ENCODE measurements at places on chromosomes 4 and X. TPM values are rescaled to one million over a fixed set of nuclear protein-coding genes. Genes with fewer than 3 reads are reported as not detected.

Gene COL4A6
- 0.75 TPM for total RNA-seq

Gene PABPC1L2A
- total RNA-seq, result not detected

Gene FAAH2
- not detected for total RNA-seq

Gene NSG1
- 0.57 TPM for total RNA-seq

Gene NAP1L2
- 0.06 TPM for total RNA-seq

Gene CHRDL1
- not detected for total RNA-seq

Gene GLRA2
- not detected for total RNA-seq

Gene TRPC3
- total RNA-seq, result 0.45 TPM

Gene TNIP2
- total RNA-seq, result 52.5 TPM

Gene SPANXA2
- not detected for total RNA-seq

Gene BTK
- total RNA-seq, result not detected

Gene C1QTNF7
- not detected for total RNA-seq

Gene IL13RA1
- total RNA-seq, result 34.2 TPM

Gene NEUROG2
- 0.06 TPM for total RNA-seq

Gene PDLIM5
- total RNA-seq, result 63.6 TPM

Gene UGT2A3
- total RNA-seq, result not detected

Gene SMARCA5
- total RNA-seq, result 40.9 TPM

Gene PABPC4L
- 0.90 TPM for total RNA-seq

Gene NR3C2
- total RNA-seq, result 2.1 TPM

Gene TTC29
- total RNA-seq, result 0.19 TPM

Gene ANKRD50
- 16.3 TPM for total RNA-seq

Gene CT47B1
- total RNA-seq, result not detected

Gene NXF2
- not detected for total RNA-seq

Gene FAM199X
- 22.5 TPM for total RNA-seq

Gene RNF150
- total RNA-seq, result 0.45 TPM

Gene SSX4
- not detected for total RNA-seq

Gene EFHC2
- 0.17 TPM for total RNA-seq

Gene SORCS2
- total RNA-seq, result 0.52 TPM

Gene PCDH11X
- not detected for total RNA-seq
